ENCODE measurements at places on chromosomes 5 and 9.

GRCh38 chr5:124742983-124743601, 3.3 kb downstream of the ZNF608 start:
- no peak for ATAC-seq

- ATAC-seq = no peak
Observed at GRCh38 chr5:383621-384020, 59.4 kb upstream of the EXOC3 start.

DNA sequence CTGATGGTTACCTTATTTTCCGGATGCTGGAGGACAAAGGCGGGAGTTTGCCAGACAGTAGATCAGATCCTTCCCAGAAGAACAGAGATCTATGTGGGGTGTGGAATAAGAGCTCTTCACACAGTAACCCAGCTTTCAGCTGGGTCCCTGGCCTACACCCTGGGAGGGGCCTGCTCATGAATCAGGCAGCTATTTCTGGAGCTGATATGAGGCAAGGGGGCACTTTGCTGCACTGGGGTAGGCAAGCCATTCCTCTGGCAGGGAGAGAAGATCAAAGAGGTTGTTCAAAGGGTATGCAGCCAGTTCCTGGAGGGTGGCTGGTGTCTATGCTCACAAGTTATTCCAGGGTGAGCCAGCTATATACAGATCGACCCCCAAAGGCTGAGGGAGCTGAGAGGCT, 48.6 kb downstream of the CYSTM1 start:
- ATAC-seq = no peak

DNA sequence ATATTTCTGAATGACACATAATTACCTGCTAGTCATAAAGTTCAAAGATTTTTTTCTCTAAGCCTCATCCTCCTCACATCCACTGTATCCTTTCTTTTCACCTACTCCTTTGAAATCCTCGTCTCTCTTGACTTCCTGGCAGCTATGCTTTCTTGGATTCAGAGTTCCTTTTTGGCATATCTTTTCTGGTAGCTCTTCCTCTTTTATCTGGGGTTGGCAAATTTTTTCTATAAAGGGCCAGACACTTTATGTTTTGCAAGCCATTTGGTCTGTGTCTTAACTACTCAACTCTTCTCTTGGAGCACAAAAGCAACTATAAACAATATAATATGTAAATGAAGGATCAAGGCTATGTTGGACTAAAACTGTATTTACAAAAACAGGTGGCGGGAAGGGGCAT, 197.5 kb downstream of the KIAA0825 start:
- ATAC-seq = no peak

GRCh38 chr5:179150011-179150410, 89.8 kb downstream of the ZNF354C start:
- ATAC-seq = no peak

GRCh38 chr9:70439991-70440706, 25.7 kb upstream of the KLF9 start:
- no peak for ATAC-seq

DNA sequence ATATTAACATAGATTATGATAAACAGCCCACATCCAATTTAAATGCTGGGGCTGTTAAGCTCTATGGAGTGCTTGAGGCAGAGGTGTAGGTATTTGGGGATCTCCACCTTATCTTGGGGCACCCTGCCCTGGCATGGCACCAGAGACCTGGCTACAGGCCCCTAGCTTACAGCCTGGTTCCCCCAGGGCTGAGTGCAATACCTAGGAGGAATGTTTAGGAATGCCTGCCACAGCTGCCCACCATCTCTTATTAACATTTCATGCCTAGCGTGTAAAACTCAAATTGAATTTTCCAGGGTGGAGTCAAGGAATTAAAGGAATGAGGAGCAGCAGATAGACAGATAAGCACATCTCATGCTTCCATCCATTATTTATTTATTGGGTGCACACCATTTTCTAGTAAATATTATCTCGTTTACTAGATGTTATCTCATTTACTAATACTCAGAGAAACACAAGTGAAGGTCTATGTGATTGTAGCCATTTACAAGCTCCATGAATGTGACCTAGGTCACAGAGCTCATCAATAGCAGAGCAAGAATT, 55.6 kb upstream of the TNFSF8 start:
- peak; percentile 76 for ATAC-seq

DNA sequence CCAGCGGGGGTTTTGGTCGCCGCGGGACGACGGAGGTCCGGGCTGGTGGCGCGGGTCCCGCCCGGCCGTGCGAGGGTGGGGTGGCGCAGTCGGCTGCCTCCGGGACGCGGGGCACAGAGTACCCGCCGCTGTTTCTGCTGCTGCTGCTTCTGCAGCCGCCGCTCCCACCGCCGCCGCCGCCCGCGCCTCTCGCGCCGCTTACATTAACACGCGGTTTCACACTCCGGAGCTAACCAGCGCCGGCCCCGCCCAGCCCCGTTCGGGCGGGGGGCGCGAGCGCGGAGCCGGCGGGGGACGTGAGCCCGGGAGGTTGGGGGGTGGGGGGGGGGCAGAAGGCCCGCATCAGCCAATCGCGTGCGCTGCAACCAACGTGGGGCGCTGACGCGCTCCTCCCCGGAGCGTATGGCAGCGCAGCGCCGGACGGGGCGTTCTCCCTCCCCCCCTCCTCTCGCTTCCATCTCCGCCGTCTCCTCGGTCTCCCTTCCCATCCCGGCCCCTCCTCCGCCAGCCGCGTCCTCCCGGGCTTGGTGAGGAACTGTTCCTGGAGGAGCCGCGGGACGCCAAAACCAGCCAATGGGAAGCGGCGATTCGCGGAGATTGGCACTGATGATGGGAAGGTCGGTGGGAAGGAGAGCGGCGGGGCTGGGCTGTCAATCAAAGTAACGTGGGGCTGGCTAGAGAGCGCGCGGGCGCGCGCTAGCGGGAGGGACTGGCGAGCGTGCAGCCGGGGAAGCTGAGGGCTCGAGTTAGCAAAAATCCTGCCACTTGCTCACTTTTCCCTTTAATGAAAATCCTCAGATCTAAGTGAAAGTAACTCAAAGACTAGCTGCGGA, at the start of gene TLE1:
Gene TLE1, minus strand, starts transcription at position 205 of the 833 bp plus-strand sequence. CDS start 1,307 bp downstream, outside the sequence.
- ATAC-seq = peak; percentile 88

- ATAC-seq = peak; percentile 55
Observed at GRCh38 chr5:126676195-126676624, 75.5 kb downstream of the PHAX start.

DNA sequence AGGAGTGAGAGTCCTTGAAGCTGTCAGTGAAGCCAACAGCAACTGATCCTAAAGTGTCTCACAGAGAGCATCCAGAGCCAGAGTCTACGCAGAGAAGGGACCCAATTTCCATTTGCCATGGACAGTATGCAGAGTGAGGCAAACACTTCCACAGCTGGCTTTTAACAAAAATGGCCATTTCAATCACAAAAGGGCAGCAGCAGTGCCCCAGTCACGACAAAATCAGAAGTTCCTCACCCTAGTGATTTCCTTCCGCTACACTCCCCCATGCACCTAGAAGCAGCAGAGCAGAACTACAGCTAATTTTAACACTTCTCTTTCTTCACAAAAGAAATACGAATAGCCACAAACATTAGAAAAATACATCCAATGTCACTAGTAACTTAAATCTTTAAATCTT, 27.9 kb downstream of the FBXW11 start:
- no peak for ATAC-seq

- no peak for ATAC-seq
Observed at GRCh38 chr5:64649512-64649911, 40.8 kb upstream of the SHISAL2B start.

DNA sequence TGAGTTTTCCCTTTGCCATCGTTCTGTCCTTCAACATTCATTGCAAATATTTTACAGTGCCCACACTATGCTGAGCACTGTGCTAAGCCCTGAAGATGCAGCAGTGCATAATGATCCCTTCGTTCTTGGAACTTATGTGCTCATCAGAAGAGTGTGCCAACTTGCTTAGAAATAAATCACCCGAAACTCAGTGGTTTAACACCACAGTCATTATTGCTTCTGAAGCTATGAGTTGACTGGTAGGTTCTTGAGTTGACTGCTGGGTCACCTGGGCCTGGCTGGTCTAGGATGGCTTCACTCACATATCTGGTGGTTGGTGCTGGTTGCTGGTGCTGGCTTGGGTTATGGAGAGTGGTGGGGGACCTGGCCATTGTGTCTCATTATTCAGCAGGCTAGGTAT, 20.9 kb downstream of the PCSK5 start:
- no peak for ATAC-seq

DNA sequence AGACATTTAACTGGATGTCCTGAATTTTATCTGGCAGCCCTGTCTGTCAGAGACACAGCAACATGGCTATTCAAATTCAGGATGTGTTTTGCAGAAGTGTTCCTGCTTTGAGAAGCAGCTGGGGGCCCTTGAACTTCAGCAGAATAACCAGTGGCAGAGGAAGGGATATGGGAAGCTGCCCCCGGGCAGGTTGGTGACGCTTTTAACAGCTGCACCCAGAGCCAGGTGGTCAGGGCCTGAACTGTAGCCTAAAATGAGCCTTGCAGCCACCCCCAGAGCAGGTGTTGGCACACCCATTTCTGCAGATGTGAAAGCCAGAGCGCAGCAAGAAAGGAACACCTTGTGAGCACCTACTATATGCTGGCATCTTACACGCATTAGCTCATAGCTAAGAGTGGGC, 128.7 kb upstream of the BOD1 start:
- ATAC-seq = no peak

DNA sequence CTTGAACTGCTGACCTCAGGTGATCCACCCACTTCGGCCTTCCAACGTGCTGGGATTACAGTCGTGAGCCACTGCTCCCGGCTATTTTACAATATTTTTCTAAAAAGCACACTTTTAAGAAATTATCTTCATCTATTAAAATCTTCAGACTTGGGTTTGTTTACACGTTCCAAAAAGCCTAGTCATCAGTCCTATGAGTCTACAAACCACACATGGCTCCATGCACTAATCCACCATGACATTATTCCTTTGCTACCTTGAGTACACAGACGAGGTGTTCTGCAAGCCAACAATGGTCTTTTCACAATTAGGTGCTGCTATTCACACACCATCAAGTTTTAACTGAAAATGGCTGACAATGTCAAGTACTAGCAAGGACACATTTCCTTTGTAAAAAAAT, 41.0 kb downstream of the TRPM6 start:
- no peak for ATAC-seq

GRCh38 chr5:141697586-141697985, 15.6 kb upstream of the ARAP3 start:
- ATAC-seq = no peak

DNA sequence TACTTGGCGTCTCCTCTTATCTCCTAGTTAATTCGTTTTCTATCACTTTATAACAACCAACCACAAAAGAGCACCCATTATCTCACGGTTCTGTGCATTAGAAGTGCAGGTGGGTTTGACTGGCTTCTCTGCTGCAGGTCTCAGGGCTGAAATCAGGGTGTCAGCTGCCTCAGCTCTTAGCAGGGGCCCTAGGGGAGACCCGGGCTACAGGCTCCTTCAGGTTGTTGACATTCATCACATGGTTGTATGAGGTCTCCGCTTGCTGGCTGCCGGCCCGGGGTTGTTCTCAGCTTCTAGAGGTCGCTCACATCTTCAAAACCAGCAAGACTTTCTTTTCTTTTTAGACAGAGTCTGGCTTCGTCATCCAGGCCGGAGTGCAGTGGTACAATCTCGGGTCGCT, 2.9 kb upstream of the ZMYND19 start:
- no peak for ATAC-seq

GRCh38 chr9:36742264-36742663, 169.6 kb downstream of the MELK start:
- ATAC-seq = no peak

DNA sequence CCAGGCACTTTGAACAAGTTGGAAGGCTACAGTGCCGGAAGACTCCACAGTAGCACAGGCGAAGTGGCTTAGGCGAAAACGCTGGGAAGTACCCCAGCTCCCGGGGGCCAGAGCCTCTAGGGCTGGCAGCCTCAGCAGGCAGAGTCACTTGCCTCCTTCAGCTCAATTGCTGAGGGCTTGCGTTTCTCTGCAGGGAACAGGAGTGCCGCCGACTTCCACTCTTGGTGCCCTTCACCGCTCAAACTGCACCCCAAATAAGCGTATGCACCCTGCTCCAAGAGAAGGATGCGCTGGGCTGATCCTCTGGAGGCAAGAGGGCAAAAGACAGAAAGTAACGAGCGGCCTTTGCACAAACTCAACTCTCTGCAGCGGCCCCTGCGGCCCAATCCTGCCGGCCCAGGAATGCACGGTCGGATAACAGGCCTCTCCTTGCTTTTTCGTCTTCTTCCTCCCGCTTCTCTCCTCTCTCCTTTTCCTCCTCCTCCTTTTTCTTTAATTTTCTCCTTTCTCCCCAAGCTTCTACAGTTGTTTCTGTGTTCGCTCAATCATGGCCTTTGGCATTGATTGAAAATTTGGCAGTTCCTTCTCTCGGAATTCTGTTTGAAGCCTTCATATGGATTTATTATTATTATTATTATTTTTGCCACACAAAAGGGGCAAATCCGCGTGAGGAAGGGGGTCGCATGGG, 1.1 kb upstream of the S1PR3 start:
- no peak for ATAC-seq

DNA sequence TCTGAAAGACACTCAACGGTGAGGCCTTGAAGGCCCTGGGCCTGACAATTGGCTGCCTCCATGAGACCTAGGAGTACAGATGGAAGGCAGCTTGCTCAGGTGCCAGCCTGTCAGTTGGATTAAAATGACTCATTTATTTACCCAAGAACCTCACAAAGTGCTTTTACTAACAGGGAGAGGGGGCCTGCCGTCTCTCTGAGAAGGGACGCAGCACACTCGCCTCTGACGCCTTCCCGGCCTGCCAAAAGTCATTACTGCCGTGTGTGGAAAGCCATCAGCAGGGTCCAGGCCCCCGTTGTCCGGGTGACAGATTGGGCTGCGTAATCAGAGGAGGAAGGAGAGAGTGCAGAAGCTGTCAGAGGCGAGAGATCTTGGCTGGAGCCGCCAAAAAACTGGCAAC, 32.4 kb downstream of the DDX31 start:
- ATAC-seq = no peak

DNA sequence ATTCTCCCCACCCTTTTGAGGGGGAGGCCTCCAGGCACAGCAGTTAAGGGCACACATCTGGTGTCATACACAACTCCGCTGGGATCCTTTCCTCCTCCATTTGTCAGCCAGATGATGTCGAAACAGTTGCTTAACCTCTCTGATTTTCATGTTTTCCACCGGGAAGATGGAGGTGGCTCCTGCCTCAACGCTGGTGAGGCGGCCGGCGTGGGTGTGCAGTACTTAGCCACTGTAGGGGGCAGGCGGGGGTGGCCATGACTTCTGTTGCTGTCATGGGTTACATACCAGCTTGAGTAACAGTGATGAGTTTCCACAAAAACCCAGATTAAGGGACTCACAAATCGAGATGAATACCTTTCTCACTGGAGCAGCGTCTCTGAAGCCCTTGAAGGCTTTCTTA, 63.1 kb upstream of the EPB41L4B start:
- ATAC-seq = no peak

DNA sequence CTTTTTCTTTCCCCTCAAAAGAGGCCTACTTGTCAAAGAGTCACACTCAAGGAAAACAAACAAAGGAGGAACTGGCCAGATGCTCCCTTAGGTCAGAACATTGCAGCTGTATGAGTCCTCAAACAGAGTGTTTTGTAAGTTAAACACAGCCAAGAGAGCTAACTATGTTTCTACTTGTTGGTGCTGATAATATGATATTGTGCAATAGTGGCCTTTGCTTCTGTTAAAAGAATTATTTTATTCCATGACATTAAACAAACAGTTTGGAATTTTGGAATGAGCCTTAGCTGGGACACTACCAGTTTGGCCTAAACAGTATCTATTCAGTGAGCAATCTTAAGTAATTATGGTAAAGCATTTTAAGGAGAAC, 56.0 kb upstream of the TPD52L3 start:
- ATAC-seq = no peak
